ENCODE measurements at places on chromosomes 2 and 18.

GRCh38 chr18:26479065-26479680 lies 69.2 kb downstream of the KCTD1 start:
- no peak for DNase-seq

- no peak for DNase-seq
Observed at GRCh38 chr2:113157118-113157896, 16.5 kb upstream of the PSD4 start.

GRCh38 chr2:128282976-128283810 lies 35.5 kb downstream of the HS6ST1 start:
- DNase-seq, result no peak

DNA sequence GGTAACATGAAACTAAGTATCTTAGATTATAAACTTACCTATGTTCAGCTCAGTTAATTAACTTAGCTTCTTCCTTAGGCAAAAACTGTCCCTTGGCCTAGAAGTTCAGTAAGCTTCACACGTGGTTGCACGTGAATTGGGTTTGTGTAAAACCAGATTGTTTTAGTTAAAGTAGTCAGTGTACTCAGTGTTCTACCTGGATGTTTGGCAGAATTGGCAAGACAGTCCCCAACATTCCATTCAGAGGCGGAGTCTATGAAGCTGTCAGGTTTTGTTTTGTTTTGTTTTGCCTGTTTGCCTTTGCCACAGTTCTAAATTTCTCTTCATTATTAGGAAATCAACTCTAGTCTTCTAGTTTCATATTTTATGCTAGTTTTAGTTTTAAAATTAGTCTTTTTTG lies 105.3 kb upstream of the ZEB2 start:
- no peak for DNase-seq

- no peak for DNase-seq
Observed at GRCh38 chr2:165568361-165568760, 98.9 kb downstream of the CSRNP3 start.

DNA sequence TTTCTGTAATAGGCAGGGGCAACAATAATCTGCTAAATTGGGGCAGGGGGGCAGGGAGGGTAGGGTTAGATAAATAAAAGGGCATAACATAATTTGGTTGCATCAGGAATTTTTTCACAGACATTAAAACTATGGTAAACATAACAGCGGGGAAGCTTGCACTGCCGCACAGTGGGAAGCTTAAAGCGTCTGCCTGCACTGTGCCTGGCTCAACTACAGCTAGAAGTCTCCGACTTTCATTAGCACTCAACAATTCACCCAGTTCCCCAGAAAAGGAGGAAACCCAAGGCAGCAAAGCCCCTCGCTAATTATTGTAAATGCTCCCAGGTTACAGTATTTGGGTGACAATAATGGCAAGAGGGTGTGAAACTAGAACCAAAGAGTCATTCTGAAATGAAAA lies 562.9 kb downstream of the ARHGAP15 start:
- DNase-seq, result no peak

DNA sequence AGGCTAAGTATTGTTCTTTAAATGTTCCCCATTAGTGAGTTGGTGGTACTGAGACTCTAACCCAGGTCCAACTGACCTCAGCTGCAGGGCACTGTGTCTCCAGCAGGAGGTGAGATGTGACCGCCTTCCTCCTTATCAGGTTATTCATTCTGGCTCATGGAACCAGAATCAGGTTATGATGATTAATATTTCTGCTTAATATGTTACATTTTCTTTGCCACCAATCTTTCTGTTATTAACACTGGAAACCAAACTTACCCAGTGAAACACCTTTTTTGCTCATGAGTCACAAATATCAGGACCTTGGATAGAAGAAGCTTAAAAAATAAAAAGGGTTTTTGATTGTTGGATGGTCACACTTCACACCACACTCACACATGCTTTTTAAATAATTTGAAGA lies 85.4 kb downstream of the DPP4 start:
- DNase-seq, result no peak

GRCh38 chr2:7018282-7018701 lies 101.1 kb downstream of the RNF144A start:
- no peak for DNase-seq

GRCh38 chr2:174577967-174578589 lies 19.5 kb downstream of the WIPF1 start:
- peak; percentile 30 for DNase-seq

- DNase-seq, result no peak
Observed at GRCh38 chr2:29917781-29918180, 3.6 kb downstream of the ALK start.

- no peak for DNase-seq
Observed at GRCh38 chr2:239720361-239721360, 304.5 kb downstream of the NDUFA10 start.

- DNase-seq, result peak; percentile 86
Observed at GRCh38 chr2:1742681-1743395, 1.5 kb downstream of the PXDN start.

GRCh38 chr2:163572850-163573249 lies 163.0 kb downstream of the FIGN start:
- no peak for DNase-seq

DNA sequence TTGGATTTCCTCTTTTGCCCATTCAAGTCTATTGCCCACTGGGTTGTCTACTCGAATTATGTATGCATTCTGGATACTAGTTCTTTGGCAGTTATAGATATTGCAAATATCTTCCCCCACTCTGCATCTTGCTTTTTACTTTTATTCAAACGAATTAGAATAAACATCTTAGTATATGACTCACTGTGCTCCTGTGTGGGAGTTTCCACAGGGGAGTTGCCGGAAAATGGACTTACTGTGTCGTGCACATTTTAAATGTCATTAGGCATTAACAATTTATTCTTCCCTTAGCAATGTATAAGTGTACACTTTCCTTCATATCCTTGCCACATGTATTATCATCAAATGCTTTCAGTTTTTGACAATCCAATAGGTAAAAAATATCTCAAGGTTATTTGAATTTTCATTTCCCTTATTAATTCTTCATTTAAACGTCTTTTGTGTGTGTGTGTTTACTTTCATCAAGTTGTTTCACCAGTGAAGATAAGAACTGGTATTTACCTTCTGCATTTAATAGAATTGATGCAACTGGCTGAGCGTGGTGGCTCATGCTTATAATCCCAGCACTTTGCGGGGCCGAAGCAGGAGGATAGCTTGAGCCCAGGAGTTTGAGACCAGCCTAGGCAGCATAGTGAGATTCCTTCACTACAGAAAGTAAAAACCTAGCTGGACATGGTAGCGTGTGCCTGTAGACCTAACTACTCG lies 4.6 kb upstream of the UGT1A5 start:
- no peak for DNase-seq

DNA sequence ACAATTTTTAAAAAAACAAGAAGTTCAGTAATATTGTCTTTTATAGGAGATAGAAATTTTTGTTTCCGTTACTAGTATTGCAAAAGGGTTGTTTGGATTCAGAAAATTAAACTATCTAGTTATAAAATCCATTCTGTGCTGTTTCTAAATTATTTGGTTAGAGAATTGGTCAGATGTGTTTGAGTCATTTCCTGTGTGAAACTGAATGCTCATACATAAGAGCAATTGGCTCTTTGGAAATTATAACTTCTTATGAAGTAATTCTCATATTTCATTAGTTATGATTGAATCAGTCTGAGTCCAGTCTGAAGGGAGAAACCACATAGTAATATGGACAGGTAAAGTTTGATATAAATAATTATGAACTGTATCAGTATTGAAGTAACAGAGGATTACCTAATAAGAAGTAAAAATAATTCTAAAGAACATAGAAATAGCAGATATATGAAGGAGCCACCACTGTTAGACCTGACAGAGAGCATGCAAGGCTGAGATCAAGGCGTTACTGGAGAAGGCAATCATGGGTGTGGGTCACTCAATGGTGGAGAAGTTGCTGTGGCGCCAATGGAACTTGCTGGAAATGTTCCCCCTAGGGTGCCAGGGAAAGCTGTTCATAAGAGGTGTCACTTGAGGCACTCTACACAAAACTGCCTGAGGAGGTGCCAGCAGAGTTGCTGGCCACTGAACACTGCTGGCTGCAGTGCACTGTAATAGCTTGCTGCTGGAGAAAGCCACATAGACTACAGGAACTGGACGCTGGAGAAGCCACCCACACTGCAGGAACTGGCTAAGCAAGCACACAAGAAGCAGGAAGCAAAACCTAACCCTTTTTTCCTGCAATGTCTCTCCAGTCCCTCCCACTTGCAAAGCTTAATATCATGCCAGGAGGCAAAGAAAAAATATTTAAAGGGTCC lies 18.0 kb upstream of the FAP start:
- no peak for DNase-seq

DNA sequence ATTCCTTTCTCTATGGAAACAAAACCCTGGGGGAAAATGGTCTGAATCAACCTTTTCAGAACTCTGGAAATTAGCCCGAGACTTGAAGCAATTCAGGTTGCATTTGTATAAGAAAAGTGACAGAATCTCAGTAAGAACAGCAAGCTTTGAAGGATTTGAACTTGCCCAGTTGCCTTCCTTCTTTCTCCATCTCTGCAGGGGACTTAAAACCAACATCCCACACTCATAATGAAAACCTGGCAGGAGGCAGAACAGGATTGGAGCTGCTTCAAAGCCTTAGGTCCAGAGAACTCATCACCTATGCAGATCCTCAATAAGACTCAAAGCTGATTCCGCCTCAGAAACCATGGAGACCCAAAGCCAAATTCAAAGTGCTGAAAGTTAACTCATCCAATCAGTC lies 790.5 kb upstream of the ID2 start:
- DNase-seq, result no peak

DNA sequence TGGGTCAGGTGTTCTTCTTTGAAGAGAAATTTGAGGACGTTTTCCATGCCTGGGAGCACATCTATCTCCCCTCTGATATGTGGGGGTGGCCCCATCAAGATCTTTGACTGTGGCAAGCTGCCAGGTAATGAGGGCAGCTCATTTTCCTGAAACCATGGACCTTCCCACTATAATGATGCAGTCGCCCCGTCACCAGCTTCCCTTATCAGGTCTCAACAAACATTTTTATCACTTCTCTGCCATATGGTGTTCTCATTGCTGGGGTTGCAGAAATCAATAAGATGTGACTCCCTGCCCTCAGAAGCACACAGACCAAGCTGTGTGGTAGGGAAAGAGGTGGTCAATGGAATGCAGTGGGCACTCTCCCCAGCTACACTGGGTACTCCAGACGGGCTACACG lies 48.4 kb upstream of the B3GNT7 start:
- DNase-seq, result no peak

- DNase-seq, result peak; percentile 19
Observed at GRCh38 chr2:24409700-24410556, 49.6 kb upstream of the ITSN2 start.

DNA sequence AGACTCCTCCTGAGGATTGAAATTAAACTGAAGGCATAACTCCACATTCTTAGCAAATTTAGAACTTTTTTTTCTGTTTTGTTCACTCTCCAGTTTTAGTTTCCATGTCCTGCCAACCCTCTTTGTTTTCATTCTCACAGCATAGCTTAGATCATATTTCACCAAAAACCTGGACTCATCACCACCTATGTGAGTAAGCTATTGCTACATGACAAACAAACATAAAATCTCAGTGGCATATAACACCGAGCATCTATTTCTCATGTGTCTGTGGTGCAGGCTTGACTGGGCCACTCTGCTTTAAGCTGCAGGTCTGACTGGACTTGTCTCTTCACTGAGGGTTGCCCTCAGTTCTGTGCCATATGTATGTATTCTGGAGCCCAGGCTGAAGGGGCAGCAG lies 385.2 kb downstream of the ARHGAP15 start:
- peak; percentile 67 for DNase-seq

- no peak for DNase-seq
Observed at GRCh38 chr2:113847144-113847543, 42.7 kb upstream of the ACTR3 start.

DNA sequence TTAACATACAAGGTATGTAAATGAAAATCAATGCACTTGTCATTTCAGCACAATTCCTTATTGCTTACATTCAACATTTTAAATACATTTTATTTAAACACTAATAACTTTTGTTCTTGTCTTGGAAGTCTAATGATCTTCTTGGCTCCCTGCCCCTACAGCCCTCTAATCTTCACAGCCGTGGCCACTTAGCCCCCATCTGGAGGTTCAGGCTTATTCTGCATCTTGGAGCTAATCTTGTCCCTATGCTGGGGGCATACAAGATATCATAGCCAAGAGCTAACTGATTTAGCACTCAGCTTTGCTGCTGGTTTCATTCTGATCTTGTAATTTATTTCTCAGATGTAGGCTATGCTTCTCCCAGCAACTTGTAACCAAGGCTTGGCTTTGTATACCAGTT lies 140.8 kb downstream of the TMEFF2 start:
- no peak for DNase-seq

DNA sequence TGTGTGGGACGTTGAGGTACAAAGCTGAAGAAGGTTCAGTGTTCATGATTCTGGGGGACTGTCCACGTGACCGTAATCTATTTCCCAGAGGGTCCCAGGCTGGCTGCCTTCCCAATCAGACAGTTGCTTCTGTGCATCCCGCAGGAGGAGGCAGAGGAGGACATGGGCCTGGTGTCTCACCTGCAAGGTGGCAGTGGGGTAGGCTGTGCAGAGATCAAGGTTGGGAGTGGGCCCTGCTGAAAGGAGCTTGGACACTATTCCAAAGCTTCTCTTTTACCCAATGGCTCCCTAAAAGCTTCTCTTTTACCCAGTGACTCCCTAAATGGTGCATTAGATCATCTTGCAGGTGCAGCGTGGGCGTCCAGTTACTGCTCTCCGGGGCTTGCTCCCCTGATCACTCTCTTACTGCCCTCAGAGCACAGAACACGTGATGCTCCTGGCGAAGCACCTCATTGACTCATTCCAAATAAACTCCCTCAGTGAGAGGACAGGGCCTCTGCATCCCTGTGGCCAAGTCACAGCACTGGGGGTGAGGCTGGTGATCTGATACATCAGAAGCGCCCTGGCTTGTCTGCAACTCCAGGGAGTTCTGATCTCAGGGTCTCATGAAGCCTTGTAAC lies 41.5 kb downstream of the RNF144A start:
- DNase-seq, result no peak

GRCh38 chr18:64566456-64566855 lies 417.6 kb upstream of the LINC00305 start:
- no peak for DNase-seq

GRCh38 chr2:227000123-227000522 lies 163.9 kb downstream of the COL4A4 start:
- no peak for DNase-seq

- no peak for DNase-seq
Observed at GRCh38 chr2:152236191-152236925, 60.8 kb upstream of the STAM2 start.

- DNase-seq, result no peak
Observed at GRCh38 chr2:141048951-141049350, 1081.9 kb downstream of the LRP1B start.

DNA sequence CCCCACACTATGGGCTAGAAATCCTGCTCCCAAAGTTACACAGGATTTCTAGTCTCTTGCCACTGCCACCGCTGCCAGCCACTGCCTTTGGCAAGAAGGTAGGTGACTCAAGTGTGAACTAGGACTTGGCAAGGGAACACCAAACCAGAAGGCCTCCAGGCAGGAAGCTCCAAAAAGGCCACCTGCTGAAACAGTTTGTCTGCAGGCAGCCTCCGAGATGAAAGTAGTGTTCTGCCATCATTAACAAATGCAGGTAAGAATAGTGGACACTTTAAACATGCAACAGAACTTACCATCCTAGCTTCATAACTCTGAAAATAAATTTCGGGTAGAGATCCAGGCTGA lies 3.9 kb downstream of the ANKRD44 start:
- no peak for DNase-seq
